ENCODE measurements at places on chromosomes 6 and 20.

GRCh38 chr6:124536157-124536841 is 425.9 kb upstream of the RNF217 start:
- no peak for DNase-seq

GRCh38 chr20:47290666-47291430 is 65.7 kb downstream of the ZMYND8 start:
- DNase-seq = no peak

DNA sequence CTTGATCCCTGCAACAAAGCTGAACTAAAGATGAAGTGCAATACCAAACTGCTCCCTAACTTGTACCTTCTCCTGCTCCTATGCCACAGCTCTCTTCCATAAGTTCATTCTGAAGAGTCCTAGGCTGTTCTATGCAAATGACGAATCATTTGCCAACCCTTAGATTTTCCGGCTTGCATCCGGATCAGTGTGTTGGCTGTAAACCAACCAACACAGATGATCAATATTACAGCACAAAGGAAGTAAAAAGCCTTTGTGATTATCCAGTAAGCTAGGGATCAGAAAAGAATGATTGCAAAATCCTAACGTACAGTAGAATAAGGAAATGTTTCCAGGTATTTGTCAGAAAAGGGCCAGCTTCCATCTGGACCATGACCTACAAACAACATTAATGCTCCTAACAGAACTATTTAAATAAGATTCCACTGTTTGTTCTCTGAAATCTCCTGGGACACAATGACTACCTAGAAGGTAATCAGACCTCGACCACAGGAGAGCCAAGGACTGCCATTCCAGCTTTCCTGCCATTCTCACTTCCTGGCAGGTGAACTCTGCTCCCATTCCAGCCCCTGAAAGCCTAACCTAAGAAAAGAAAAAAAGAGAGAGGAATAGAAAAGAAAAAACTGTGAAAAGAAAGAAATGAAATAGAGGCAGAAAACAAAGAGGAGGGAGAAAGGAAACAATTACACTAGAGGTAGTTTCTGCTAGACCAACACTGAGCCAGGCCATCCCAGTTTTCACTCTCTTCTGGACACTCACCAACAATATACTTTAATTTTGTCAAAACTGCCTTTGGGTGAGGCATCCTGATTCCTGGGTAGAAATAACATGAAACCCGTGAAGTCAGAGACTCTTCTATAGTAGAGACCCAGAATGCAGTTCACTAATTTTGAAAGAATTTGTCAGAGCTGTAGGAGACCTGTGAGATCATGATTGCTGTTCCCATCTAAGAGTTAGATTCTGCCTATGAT is 19.7 kb downstream of the GMDS start:
- DNase-seq = no peak

GRCh38 chr6:41059556-41059955 is 6.6 kb downstream of the APOBEC2 start:
- DNase-seq = no peak

GRCh38 chr20:37251825-37252477 is 9.7 kb downstream of the GHRH start:
- DNase-seq = no peak

- no peak for DNase-seq
These were observed 632.2 kb downstream of the COL12A1 start for GRCh38 chr6:74573613-74574012.

GRCh38 chr6:154614101-154614500 is 103.6 kb upstream of the CNKSR3 start:
- no peak for DNase-seq
